Stimulated activated CD8-positive, alpha-beta memory T cell treated with anti-CD3 and anti-CD28 coated beads, Interleukin-7, amount 100 ng/mL, for 1 hour (primary cell): ENCODE measurements at places on chromosomes 2 and 18.

DNA sequence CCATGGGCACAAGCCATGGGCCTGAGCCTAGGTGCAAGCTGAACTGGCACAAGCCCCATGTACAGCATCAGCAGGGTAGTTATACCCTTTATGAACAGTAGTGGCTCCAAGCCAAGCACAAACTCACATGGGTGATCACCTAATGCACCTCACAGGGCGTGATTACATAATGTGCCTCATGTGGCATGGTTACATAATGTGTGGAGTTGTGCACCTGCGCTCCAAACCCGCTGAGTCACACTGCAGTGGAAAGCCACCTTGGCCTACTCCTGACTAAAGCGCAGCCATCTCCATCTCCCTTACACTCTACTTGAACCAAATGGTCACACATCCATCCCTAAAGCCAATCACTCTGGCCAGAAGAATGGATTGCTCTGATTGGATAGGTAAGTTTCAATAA lies 279.7 kb downstream of the MBD2 start:
- no peak for DNase-seq

DNA sequence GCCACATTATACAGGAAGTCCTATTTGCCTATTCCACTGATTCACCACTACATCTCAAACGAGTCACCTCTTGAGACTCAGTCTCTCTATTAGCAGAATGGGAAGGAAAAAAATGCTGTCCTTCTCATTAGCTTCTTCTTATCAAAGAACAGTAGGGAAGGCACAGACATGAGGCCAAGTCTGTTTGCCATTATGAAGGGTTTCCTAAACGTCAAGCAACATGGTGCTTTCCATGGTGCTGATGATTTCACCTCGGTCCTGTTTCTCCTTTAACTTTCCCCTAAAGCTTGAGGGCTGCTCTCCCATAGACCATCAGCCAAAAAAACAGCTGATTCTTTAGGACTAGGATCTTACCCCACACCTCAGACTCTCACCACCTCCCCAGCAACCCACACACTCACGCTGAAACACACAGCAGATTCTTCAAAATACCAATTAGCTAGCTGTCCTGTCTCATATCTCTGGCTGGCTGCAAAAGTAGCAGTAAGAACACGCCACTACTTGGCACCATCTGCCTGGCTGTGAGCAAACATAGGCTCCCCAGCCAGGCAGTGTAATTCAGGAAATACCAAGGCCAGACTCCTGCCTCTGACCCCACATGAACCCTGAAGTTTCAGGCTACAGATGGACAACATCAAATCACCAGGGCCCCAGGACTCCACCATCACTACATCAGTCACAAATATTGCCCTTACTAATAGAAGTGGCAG lies 30.5 kb downstream of the GALNT14 start:
- no peak for DNase-seq

- DNase-seq, result no peak
These were observed 131.9 kb upstream of the NT5C1B start for GRCh38 chr2:18721038-18721922.

- DNase-seq, result no peak
These were observed 675.6 kb upstream of the CELF4 start for GRCh38 chr18:38241216-38241615.

GRCh38 chr2:110638952-110639695 lies 38.7 kb downstream of the BUB1 start:
- DNase-seq, result no peak

- no peak for DNase-seq
These were observed 29.8 kb downstream of the ALPK2 start for GRCh38 chr18:58599106-58599505.

DNA sequence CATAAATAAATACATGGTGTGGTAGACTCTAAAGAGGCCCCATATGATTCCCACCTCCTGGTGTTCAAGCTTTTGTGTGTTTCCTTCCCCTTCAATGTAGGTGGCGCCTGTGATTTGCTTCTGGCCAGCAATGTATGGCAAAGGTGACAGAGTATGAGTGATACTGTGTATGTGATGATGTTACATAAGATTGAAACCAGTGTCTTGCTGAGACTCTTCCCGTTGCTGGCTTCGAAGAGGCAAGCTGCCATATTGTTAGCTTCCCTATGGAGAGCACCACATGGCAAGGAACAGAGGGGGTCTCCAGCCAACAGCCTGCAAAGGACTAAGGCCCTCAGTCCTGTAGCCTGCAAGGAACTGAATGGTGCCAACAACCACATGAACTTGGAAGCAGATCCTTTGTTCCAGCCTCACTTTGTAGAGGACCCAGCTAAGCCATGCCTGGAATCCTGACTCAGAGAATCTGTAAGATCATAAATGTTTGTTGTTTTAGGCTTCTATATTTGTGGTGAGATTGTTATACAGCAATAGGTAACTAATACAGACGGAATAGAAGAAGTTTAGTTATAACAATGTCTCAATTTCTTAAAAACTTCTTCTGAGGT lies 1.7 kb upstream of the SMAD4 start:
- no peak for DNase-seq

GRCh38 chr2:190722835-190723234 lies 74.0 kb downstream of the NAB1 start:
- no peak for DNase-seq

- no peak for DNase-seq
These were observed 10.8 kb downstream of the D2HGDH start for GRCh38 chr2:241745276-241745675.

GRCh38 chr2:177588671-177589070 lies 196.1 kb downstream of the AGPS start:
- DNase-seq, result no peak

- DNase-seq, result no peak
These were observed 128.0 kb downstream of the SPP2 start for GRCh38 chr2:234178330-234179030.

- DNase-seq, result no peak
These were observed 93.7 kb upstream of the SETBP1 start for GRCh38 chr18:44586782-44587524.

GRCh38 chr2:134257965-134258683 lies 4.3 kb downstream of the MGAT5 start:
- DNase-seq, result no peak

GRCh38 chr2:21231985-21232384 lies 108.2 kb downstream of the TDRD15 start:
- no peak for DNase-seq

DNA sequence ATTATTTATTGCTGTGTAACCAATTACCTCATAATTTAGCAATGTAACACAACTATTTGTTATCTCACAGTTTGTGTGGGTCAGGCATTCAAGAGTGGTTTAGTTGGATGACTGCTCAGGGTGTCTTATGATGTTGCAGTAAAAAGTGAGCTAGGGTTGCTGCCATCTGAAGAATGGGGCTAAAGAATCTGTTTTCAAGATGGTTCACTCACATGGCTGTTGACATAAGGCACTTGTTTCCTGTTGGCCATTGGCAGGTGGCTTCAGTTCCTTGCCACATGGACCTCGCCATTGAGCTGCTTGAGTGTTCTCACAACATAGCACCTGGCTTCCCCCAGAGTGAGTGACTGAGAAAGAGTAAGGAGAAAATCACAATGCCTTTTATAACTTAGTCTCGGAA lies 123.2 kb downstream of the TMEM17 start:
- DNase-seq, result no peak

GRCh38 chr2:1515986-1516797 lies 102.9 kb downstream of the TPO start:
- no peak for DNase-seq

DNA sequence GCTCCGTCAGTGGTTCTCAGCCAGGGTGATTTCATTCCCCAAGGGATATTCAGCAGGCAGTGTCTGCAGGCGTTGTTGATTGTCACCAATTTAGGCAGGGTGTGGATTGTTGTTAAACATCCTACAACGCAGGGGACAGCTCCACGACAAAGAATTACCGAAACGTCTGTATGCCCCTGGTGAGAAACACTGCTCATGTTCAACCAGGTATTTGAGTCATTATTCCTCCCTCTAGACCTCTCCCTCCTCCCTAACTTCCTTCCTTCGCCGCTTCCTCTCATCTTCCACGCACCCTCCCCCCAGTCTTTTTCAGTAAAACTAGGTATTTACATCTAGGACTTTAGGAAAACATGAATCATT lies 50.8 kb downstream of the NCK2 start:
- DNase-seq, result no peak

- no peak for DNase-seq
These were observed 773.9 kb upstream of the LRATD1 start for GRCh38 chr2:13858626-13859025.

DNA sequence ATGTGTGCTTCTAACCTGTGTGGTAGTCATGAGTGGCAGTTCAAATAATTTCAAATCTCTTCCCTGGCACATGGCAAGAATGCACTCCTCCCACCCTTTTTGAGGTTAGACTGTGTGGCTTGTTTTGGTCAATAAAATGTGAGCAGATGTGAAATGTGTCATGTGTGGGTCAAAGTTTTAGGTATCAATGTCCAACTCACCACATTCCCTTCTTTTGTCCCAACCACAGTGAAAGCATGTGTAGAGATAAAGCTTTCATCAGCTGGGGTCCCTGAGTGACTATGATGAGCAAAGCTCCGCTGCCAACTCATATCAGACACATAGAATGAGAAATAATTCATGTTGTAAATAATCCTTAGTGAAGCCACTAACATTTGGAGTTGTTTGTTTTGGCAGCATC lies 118.2 kb downstream of the PAX3 start:
- DNase-seq, result no peak

DNA sequence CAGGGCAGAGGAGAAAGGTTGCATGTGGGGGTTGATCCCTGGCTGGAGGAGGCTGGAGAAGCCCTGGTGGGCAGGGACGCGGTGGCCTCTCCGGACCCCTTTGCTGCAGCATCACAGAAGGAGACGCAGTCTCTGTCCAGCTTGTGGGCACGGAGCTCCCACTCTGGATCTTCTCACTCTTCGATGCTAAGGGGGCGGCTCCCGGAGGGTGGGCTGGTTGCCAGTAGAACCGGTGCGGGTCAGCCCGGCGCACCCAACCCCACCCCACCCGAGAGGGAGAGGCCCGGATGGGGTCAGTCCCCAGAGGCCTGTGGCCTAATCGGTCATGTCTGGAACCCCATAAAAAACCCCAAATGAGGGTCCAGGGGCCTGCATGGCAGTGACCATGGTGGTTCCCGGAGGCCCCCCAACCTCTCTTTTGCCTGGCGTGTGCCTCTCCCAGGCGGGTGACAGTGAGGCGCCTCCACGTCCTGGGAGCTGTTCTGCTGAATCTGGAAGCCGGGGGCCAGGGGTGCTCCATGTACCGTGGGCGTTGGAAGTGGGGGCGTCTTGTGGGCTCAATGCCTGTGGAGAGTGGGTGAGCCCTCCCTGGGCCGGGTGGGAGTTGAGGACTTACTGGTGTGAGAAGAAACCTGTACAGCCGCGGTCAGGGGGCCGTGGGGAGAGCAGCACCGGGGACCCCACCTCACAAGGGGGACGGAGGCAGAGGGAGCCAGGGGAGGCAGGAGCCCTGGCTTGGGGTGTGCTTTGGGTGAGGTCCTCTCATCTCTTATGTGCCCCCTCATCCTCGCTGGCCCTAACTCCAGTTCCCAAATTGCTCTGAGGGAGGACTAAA lies 79.6 kb downstream of the RTP5 start:
- DNase-seq, result no peak

DNA sequence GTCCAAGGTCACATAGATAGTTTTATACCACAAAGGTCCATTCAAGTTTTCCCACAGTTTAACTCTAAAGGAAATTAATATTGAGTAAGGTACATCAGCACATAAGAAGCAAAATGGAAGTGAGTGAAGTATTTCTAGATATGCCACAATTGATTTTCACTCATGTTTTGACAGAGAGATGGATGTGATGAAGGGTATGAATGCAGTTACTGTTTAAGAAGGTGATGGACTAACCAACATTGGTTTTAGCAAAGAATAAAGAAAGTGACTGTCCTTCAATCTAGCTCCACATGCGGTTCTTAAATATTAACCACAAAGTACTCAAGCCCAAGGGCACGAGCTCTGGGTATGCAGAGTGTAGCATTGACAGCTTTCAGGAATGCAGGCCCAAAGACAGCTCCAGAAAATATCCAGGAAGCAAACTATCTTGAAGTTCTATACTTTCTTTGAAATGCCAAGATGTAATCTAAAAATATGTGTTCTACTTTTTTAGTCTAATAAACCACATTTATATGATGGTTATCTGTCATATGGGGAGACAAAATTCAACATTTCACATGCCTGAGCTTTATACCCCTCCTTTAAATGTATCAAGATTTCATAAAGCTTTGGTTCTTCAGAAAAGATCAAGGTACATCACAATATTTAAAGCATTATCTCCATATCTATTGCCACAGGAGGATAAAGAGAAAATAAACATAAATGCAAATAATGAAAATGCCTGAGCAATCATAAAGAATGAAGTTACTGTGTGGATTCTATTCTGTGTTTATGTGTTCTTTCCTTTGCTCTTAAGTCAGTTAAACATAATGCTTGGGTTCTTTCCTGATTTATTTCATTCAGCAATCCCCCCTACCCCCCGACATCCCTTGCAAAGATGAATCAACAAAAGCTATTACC lies 6.7 kb upstream of the SCN1A start:
- no peak for DNase-seq

- no peak for DNase-seq
These were observed 7.1 kb downstream of the MTA3 start for GRCh38 chr2:42575458-42576064.

- DNase-seq, result no peak
These were observed 2.2 kb downstream of the KLHL29 start for GRCh38 chr2:23387221-23387550.

DNA sequence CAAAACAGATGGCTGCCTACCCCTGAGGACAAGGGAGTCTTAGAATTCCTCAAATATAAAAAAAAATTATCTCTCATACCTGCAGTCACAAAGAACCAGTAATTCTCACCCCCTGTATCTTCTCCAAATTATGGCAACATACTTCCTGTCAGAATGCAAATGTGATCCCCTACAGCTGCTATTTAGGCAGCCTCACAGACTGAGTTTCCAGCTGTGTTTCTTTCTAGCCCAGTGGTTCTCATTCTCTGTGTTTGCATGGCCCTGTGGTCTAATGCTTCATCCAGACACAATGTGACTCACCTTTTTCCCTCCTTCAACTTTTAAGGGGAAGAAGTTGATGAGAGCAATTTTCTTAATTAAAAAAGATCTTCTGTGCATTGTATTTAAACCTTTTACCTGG lies 726.3 kb downstream of the TSN start:
- DNase-seq, result no peak

DNA sequence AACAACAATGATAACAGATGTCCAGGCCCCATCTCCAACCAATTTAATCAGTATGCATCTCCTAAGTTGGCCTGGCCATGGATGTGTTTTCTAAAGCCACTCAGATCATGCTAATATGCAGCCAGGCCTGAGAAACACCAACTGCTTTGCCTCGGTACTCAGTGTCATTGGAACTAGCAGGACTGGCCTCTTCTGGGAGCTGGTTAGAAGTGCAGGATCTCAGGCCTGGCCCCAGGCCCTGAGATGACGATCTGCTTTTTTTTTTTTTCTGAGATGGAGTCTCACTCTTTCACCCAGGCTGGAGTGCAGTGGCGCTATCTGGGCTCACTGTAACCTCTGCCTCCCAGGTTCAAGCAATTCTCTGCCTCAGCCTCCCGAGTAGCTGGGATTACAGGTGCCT lies 69.1 kb downstream of the IRS1 start:
- DNase-seq, result no peak

DNA sequence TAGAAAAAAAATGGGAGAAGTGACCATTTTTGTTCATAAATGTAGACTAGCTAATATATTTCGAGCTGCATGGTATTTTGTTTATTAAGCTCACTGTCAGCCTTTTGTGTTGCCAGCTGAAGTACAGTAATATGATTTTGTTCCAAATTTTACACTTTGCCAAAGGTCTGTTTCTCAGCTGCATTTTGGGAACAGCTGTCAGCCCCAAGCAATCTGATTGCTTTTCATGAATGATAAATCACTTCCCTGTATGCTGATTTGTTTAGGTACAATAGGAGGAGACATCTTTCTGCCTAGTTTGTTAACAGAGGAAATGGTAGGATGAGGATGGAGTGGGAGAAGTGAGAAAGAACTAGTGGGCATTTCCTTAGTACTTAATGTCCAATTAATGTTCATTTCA lies 79.3 kb downstream of the NABP1 start:
- no peak for DNase-seq
